Head of caudate nucleus (tissue), 42 donors: ENCODE measurements at places on chromosomes 1 and 21.

GRCh38 chr1:229892515-229893117 is 174.4 kb upstream of the GALNT2 start:
- no peak for DNase-seq

DNA sequence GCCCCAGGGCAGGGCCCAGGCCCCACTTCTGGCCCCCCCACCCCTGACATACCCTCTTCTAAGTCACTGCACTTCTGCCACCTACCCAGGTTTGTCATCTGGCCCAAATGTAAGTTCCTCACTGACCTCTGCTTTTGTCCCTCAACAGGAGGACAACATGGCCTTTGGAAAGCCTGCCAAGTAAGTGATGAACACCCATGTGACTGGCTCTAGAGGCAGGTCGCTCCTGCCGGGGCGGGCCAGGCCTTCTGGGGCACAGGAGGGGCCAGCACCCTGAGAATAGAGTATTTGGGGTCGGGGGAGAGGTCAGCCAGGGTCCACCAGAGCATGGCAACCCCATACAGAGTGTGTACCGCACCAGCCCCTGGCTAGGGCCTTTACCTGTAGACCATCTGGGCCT is 9.9 kb upstream of the SYTL1 start:
- DNase-seq = no peak

DNA sequence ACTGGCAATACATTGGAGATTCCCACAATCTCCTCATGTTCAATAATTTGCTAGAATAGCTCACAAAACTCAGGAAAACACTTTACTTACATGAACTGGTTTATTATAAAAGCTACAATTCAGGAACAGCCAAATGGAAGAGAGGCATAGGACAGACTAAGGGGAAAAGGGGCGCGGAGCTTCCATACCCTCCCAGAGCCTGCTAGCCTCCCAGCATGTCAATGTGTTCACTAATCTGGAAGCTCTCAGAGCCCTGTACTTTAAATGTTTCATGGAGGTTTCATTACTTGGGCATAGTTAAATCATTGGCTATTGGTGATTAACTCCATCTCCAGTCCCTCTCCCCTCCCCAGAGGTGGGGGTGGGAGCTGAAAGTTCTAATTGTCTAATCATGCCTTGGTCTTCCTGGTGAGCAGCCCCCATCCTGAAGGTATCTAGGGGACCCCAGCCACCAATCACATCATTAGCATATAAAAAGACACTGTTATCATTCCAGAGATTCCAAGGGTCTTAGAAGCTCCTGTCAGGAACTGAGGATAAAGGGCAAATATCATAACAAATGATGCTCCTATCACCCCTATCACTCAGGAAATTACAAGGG is 10.9 kb upstream of the DMRTB1 start:
- DNase-seq = no peak

DNA sequence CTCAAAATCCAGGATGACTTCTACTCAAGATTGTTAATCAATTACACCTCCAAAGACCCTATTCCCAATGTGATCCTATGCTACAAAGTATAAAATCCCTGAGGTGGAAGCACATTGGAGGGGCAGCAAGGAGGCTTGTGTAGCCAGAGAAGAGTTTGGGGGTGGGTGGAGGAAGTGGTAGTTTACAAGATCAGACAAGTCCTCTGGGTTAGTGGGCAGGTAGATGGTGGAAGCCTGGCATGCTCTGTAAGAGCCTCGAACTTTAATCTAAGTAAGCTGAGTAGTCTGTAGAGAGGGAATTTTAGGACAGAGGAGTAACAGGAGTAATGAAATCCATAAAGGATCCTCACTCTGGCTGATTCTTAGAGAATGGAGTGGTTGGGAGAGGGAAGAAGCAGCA is 65.0 kb upstream of the KCTD3 start:
- DNase-seq = no peak

- no peak for DNase-seq
Measured at GRCh38 chr1:29830383-29830782, 594.1 kb downstream of the PTPRU start.

DNA sequence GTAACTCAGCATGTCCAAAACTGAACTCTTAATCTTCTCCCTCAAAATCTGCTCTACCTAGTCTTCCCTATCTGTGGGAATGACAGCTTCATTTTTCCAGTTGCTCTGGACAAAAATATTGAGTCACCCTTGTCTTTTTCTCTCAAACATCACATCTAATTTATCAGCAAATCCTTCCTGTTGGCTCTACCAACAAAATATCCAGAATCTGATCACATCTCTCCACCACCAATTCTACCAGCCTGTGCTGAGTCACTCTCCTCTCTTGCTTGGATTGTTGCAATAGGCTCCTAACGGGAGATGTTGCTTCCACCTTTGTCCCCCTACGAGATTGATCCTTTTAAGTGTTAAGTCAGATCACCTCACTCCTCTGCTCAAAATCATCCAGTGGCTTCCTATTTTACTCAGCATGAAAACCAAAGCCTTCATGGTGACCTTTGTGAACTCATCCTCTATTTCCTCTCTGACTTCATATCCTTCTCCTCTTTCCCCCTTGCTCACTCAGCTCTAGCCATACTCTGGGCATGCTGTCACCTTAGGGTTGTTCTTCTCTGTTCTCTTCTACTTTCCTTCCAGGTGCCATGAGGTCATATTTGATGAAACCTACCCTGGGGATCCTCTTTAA is 21.5 kb upstream of the SMYD2 start:
- DNase-seq = no peak
